ENCODE measurements at places on chromosomes 5 and 9.

- H3K36me3 ChIP-seq, result peaks cover 38% of the 10 kb centered on the region
- no peak overlapping the region for H3K27ac ChIP-seq
- no peaks in the 10 kb centered on the region for H3K4me1 ChIP-seq
- no peaks in the 10 kb centered on the region for H3K27me3 ChIP-seq
- no peak overlapping the region for H3K4me3 ChIP-seq
- DNase-seq, result no peak
Measured at GRCh38 chr5:143284521-143284920, 119.0 kb downstream of the NR3C1 start.

GRCh38 chr9:86778761-86779160 is 168.5 kb downstream of the GAS1 start:
- H3K27me3 ChIP-seq, result no peaks in the 10 kb centered on the region
- H3K4me1 ChIP-seq, result peaks cover 4% of the 10 kb centered on the region
- no peak overlapping the region for H3K4me3 ChIP-seq
- DNase-seq, result no peak
- peak overlapping the region; percentile 6 for H3K27ac ChIP-seq

- H3K4me1 ChIP-seq, result no peaks in the 10 kb centered on the region
- no peak overlapping the region for H3K4me3 ChIP-seq
- no peaks in the 10 kb centered on the region for H3K27me3 ChIP-seq
- H3K27ac ChIP-seq, result no peak overlapping the region
Measured at GRCh38 chr5:101455048-101455447, 552.0 kb upstream of the ST8SIA4 start.

- H3K4me3 ChIP-seq, result no peak overlapping the region
- H3K27me3 ChIP-seq, result no peaks in the 10 kb centered on the region
- no peaks in the 10 kb centered on the region for H3K4me1 ChIP-seq
- peak overlapping the region; percentile 71 for H3K27ac ChIP-seq
- DNase-seq, result no peak
- no peaks in the 10 kb centered on the region for H3K36me3 ChIP-seq
Measured at GRCh38 chr5:9265441-9266287, 280.2 kb downstream of the SEMA5A start.

GRCh38 chr5:145178641-145179523 is 656.3 kb downstream of the PRELID2 start:
- no peak for DNase-seq
- no peak overlapping the region for H3K4me3 ChIP-seq
- no peak overlapping the region for H3K27ac ChIP-seq
- H3K27me3 ChIP-seq, result no peaks in the 10 kb centered on the region
- H3K4me1 ChIP-seq, result no peaks in the 10 kb centered on the region

GRCh38 chr9:131886826-131887225 is 146.9 kb upstream of the RAPGEF1 start:
- H3K4me1 ChIP-seq, result no peaks in the 10 kb centered on the region
- H3K36me3 ChIP-seq, result peaks cover 13% of the 10 kb centered on the region
- H3K27ac ChIP-seq, result no peak overlapping the region
- H3K4me3 ChIP-seq, result no peak overlapping the region

DNA sequence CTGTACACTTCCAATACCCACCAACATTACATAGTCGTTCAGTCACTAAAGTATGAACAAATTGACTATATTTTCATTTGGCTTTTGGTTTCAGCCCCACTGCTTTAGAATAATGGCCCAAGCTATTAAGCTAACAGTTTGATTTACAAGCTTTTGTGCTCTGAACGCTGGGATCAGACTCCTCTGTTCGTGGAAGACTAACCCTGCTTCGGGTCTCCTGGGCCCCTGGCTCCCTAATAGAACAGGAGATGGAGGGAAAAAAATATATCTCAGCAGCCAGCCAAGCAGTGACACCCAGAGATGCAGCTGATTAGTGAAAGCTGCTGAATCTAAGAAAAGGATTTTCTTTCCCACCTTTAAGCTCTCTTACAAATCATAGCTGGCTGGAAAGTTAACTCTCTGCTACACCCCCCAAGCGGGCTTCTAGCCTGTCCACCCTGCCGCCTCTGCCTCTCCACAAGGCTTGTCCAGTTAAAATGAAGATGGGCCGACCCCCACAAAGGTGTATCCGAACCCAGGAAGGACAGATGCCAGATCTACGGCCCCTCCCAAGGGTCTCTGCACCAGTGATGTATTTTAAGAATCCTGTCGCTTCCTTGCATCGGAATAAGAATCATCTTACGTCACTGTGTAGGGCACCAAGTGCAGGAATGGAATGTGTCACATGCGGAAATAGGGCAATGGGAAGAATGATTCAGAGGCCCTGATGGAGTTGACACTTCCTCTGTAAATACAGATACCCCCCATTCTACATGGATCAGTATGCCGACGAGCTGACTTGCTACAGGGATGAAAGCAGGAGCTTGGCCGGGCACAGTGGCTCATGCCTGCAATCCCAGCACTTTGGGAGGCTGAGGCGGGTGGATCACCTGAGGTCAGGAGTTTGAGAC is 33.4 kb upstream of the BARHL1 start:
- no peaks in the 10 kb centered on the region for H3K36me3 ChIP-seq
- H3K27ac ChIP-seq, result no peak overlapping the region
- peaks cover 7% of the 10 kb centered on the region for H3K4me1 ChIP-seq
- H3K27me3 ChIP-seq, result peaks cover 35% of the 10 kb centered on the region
- H3K4me3 ChIP-seq, result no peak overlapping the region
- DNase-seq, result no peak

- H3K36me3 ChIP-seq, result no peaks in the 10 kb centered on the region
- no peak overlapping the region for H3K4me3 ChIP-seq
- no peak for DNase-seq
- no peaks in the 10 kb centered on the region for H3K27me3 ChIP-seq
- no peak overlapping the region for H3K27ac ChIP-seq
Measured at GRCh38 chr5:143938230-143938629, 126.3 kb downstream of the HMHB1 start.

DNA sequence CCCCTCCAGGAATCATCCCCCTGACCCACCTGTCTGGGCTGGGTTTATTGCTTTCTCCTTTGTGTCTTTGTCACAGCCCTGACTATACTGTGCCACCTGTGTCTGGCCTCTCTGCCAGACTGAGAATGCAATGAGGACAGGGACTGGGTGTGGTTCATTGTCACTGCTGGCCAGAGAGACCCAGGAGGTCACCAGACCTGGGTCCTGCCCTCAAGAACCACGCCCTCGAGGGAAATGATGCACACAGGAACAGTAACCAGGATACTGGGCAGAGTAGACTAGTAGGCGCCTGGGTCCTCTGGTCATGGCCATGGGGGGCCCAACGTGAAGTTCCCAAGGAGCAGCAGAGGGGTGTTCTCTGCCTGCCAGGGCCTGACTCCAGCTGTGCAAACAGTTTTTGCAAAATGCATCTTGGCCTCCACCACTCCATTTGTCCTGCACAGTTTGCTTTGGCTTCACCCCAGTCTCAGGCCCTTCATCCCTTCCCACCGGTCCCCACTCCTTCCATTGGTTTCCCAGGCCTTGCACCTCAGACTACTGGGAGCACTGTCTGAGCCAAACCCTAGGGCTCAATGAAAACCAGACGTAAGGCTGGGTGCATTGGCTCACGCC is 17.8 kb downstream of the RGS3 start:
- no peaks in the 10 kb centered on the region for H3K27me3 ChIP-seq
- no peak overlapping the region for H3K4me3 ChIP-seq
- no peaks in the 10 kb centered on the region for H3K36me3 ChIP-seq
- no peak overlapping the region for H3K27ac ChIP-seq
- peaks cover 12% of the 10 kb centered on the region for H3K4me1 ChIP-seq

DNA sequence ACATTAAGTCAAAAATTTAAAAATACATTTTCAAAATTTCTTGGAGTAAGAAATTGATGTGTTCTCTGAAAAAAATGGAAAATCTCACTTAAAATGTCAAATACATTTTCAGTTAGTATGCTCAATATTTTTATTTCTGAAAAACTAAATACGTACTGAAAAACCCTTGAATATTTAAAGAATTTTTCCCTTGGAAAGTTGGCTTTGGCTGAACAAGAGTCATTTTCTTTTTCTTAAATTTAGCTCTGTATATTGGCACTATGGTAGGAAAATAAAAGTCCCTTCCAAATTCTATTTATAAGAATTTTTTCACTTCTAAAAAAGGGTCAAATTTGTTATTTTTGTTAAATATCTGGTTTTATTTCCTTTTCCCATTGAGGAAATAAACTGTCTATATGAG is 29.0 kb upstream of the CDH18 start:
- no peaks in the 10 kb centered on the region for H3K36me3 ChIP-seq
- H3K4me3 ChIP-seq, result no peak overlapping the region
- H3K27ac ChIP-seq, result no peak overlapping the region

DNA sequence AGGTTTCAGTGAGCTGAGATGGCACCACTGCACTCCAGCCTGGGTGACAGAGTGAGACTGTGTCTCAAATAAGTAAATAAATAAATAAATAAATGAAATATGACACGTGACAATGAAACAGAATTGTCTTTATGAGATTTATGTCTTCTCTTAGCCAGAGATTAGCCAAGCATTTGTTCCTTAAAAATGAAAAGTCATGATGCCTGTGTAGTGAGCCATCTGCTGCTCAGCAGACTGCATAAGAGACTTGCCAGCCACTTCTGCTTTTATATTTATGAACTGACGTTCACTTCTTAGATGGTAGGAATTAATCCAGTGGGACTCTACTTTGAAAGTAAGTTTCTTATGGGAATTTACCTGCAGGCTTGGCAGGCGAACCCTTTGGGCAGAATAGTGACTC is 227.4 kb downstream of the NR3C1 start:
- H3K27ac ChIP-seq, result no peak overlapping the region
- H3K36me3 ChIP-seq, result no peaks in the 10 kb centered on the region
- peaks cover 5% of the 10 kb centered on the region for H3K4me1 ChIP-seq
- no peaks in the 10 kb centered on the region for H3K27me3 ChIP-seq

GRCh38 chr5:147801461-147801860 is 18.9 kb upstream of the JAKMIP2 start:
- no peak overlapping the region for H3K4me3 ChIP-seq
- no peaks in the 10 kb centered on the region for H3K36me3 ChIP-seq
- H3K27ac ChIP-seq, result no peak overlapping the region

DNA sequence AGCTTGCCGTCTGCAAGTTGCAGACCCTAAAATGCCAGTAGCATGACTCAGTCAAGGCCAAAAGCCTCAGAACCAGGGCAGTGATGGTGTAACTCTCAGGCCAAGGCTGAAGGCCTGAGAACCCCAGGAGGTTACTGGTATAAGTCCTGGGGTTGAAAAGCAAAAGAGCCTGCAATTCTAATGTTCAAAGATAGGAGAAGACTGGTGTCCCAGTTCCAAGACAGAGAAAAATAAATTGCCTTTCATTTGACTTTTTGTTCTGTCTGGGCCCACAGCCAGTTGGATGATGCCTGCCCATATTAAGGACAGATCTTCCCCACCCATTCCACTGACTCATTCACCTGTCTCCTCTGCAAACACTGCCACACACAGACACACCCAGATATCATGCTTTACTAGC is 673.2 kb downstream of the CDH18 start:
- peak overlapping the region; percentile 30 for H3K27ac ChIP-seq
- H3K4me1 ChIP-seq, result no peaks in the 10 kb centered on the region
- H3K36me3 ChIP-seq, result no peaks in the 10 kb centered on the region
- H3K4me3 ChIP-seq, result no peak overlapping the region
- no peaks in the 10 kb centered on the region for H3K27me3 ChIP-seq

Measured in suprapubic skin (tissue), 4 donors.